T-helper 2 cell treated with Interferon-gamma antibody and Interleukin-4, amounts not matched to agents 100 ng/mL and 5 ng/mL, for 36 hours (primary cell): ENCODE measurements at places on chromosomes 5 and 9. TPM values are rescaled to one million over a fixed set of nuclear protein-coding genes. Genes with fewer than 3 reads are reported as not detected.

The TMEM215 gene
- not detected in 2 replicates for total RNA-seq

The UHRF2 gene
- 76.5 and 81.1 TPM in 2 replicates for total RNA-seq

The FBP1 gene
- total RNA-seq, result not detected in 2 replicates

The FOXD1 gene
- 0.07 and 0.11 TPM in 2 replicates for total RNA-seq

The CAPSL gene
- 0.20 TPM in 1 of 2 replicates, not detected in the other for total RNA-seq

The PCDHGB2 gene
- total RNA-seq, result 0.93 and 1.0 TPM in 2 replicates

The KYAT1 gene
- 15.7 and 17.4 TPM in 2 replicates for total RNA-seq

The IL4 gene
- 4.0 and 7.9 TPM in 2 replicates for total RNA-seq

The DOK3 gene
- total RNA-seq, result 5.3 and 5.4 TPM in 2 replicates

The NCS1 gene
- total RNA-seq, result 1.9 and 2.2 TPM in 2 replicates

The C5orf24 gene
- 31.5 and 34.3 TPM in 2 replicates for total RNA-seq

The SLC25A2 gene
- total RNA-seq, result 0.25 and 0.59 TPM in 2 replicates

The PCDHB4 gene
- total RNA-seq, result not detected in 2 replicates

The CMYA5 gene
- total RNA-seq, result 0.14 and 0.30 TPM in 2 replicates

The CDH9 gene
- total RNA-seq, result not detected in 2 replicates

The OTP gene
- not detected in 2 replicates for total RNA-seq

The AGXT2 gene
- total RNA-seq, result not detected in 2 replicates

The MARCHF3 gene
- total RNA-seq, result 1.2 and 1.7 TPM in 2 replicates

The CYLC2 gene
- not detected in 2 replicates for total RNA-seq

The KCNN2 gene
- not detected in 2 replicates for total RNA-seq

The NR2F1 gene
- total RNA-seq, result not detected in 2 replicates

The THBS4 gene
- total RNA-seq, result 0.61 and 0.68 TPM in 2 replicates

The MEGF10 gene
- total RNA-seq, result not detected in 2 replicates

The ORM2 gene
- total RNA-seq, result not detected in 2 replicates

The SLC36A3 gene
- not detected in 2 replicates for total RNA-seq

The RANBP3L gene
- total RNA-seq, result not detected in 2 replicates

The UQCRQ gene
- 330 and 336 TPM in 2 replicates for total RNA-seq

The LCNL1 gene
- total RNA-seq, result 0.16 and 0.20 TPM in 2 replicates

The SMIM33 gene
- total RNA-seq, result 0.59 and 0.80 TPM in 2 replicates

The SPINK7 gene
- total RNA-seq, result not detected in 2 replicates

The AQP7 gene
- 0.48 and 0.66 TPM in 2 replicates for total RNA-seq

The CDC23 gene
- 36.3 and 37.4 TPM in 2 replicates for total RNA-seq

The PTPRD gene
- not detected in 2 replicates for total RNA-seq

The CCL27 gene
- total RNA-seq, result 0.25 and 0.84 TPM in 2 replicates

The TMEM161B gene
- 26.1 and 29.1 TPM in 2 replicates for total RNA-seq

The SPINK6 gene
- not detected in 2 replicates for total RNA-seq

The AOPEP gene
- total RNA-seq, result 14.1 and 14.7 TPM in 2 replicates

The PCDHGA2 gene
- 0.14 and 0.23 TPM in 2 replicates for total RNA-seq

The PROB1 gene
- total RNA-seq, result 5.5 and 6.0 TPM in 2 replicates

The MED22 gene
- 27.0 and 27.9 TPM in 2 replicates for total RNA-seq
